ENCODE measurements at places on chromosomes 12 and 14.
A peak's percentile ranks its signal among the peaks of the same experiment; 100 is the strongest.

GRCh38 chr12:19988001-19988400 lies 380.3 kb upstream of the PDE3A start:
- no peak for DNase-seq

DNA sequence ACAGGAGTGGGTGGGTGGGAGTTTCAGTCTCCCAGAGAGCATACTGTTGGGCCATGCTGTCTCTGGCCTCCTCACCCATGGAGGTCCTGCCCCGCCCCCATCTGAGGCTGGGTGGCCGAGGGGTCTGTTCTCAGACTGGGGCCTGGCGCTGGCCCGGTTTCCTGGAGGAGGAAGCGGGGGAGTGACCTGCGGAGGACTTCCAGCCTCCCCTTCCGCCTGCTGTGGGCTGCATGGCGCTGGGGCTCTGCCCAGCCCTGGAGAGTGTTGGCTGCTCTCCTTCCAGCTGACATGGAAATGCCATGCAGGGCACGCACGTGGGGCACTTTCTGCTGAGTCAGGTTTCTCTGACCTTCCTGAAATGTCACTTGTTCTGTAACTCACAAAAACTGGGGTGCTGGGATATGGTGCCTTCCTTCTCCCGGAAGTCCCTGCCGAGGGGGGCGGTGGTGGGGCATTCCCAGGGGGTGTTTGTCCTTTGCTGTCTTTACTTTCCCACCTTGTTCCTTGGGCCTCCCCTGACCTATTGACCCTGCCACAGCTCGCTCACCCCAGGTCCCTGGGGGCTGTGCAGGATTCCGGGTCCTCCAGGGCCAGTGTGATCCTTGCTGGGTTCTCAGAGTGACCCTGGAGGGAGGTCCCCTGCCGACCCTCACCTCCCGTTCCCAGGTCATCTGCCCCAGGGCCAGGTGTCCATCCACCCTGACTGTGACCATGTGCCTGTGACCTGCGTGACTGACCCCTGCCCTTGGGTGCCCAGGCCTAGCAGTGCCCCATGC lies 23.6 kb downstream of the PACS2 start:
- peak; percentile 33 for DNase-seq

- DNase-seq: no peak
Observed at GRCh38 chr12:31999692-32000091, 40.5 kb downstream of the RESF1 start.

GRCh38 chr12:68340404-68341270 lies 8.5 kb upstream of the MDM1 start:
- no peak for DNase-seq

DNA sequence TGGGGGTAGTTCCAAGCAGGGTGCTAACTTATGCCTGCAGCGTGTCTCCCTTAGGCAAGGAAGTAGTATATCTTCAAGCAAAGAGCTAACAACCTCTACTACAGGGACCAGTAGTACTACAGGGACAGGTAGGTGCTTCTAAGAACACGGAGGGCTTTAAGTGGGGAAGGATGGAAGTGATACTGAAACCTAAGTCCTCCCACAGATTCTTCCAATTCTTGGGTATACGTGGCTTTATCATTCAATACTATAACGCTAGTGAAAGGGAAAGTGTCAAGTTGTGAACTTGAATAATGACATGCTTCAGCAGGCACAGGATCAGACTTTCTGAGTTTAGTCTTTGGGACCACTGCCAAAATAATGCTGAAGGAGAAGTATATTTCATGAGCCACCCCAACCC lies 241.7 kb downstream of the CEP128 start:
- no peak for DNase-seq

- no peak for DNase-seq
Observed at GRCh38 chr14:24042746-24043145, 9.1 kb upstream of the CARMIL3 start.

GRCh38 chr14:40393143-40393542 lies 960.9 kb upstream of the FBXO33 start:
- no peak for DNase-seq

GRCh38 chr12:57119294-57120085 lies 8.3 kb upstream of the STAT6 start:
- DNase-seq: no peak

GRCh38 chr14:60327447-60328331 lies 78.7 kb downstream of the PPM1A start:
- no peak for DNase-seq

GRCh38 chr14:72904840-72905561 lies 11.1 kb upstream of the DPF3 start:
- DNase-seq: peak; percentile 34

GRCh38 chr12:98388126-98388525 lies 127.3 kb upstream of the TMPO start:
- no peak for DNase-seq

GRCh38 chr12:96501133-96501761 lies 11.9 kb downstream of the CFAP54 start:
- no peak for DNase-seq

DNA sequence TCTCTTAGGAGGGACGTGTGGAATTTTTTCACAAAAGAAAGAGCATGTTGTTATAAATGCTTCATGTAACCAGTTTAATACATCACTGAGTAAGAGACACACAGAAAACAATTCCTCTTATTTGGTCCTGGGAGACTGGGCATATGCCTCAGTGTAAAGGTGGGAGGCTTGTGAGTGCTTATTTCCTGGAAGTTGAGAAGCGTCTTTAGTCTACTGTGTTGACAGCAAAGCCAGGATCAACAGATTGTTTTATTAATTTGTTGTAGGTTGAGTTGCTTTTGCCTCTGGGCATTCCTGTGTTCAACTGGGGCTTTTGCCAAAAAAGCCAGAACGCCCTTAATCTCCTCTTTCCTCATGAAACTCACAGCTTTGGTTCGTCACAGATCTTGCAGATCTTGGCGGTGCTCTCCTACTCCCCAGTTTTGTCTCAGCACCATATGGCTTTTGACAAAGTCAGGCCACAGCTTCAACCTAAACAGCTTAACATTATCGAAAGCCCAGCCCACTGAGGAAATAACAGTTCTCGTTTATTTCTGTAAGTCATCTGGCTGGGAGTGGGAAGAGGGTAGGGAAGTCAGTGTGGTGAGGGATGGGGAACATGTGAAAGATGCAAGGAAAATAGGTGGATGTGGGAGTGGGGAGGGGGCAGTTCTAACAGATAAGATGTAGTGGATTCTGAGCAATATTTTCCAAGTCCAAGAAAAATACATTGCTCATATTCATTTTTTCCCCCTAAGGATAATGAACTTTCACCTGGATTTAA lies 227.2 kb downstream of the DACT1 start:
- no peak for DNase-seq

DNA sequence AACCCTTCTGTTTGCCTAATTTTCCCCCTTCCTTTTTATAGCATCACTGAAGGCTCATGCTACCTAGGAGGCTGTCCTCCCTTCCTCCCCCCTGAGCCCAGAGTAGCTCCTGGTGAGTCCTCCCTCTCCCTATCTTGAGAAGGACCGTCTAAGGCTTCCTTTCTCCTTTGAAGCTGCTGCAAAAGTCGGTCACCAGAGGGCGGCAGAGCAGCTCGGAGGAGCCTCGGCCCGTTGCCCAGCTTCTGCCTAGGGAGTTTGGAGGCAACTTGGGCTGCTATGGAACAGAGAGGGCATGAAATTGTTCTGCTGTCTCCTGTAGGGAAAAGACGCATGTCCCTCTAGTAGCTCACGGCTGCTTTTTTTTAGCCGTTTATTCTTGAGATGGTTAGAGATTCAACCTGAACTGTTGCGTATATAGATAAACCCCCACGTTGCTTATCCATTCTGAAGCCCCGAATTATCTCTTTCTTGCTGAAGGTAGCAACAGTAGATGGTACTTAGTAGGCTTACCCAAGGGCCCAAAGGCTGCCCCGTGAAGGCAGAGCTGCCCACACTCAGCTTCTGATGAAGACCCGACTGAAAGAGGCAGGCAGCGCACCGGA lies 5.7 kb downstream of the WNT5B start:
- no peak for DNase-seq

- peak; percentile 15 for DNase-seq
Observed at GRCh38 chr12:123055281-123055766, 74.8 kb downstream of the ARL6IP4 start.

DNA sequence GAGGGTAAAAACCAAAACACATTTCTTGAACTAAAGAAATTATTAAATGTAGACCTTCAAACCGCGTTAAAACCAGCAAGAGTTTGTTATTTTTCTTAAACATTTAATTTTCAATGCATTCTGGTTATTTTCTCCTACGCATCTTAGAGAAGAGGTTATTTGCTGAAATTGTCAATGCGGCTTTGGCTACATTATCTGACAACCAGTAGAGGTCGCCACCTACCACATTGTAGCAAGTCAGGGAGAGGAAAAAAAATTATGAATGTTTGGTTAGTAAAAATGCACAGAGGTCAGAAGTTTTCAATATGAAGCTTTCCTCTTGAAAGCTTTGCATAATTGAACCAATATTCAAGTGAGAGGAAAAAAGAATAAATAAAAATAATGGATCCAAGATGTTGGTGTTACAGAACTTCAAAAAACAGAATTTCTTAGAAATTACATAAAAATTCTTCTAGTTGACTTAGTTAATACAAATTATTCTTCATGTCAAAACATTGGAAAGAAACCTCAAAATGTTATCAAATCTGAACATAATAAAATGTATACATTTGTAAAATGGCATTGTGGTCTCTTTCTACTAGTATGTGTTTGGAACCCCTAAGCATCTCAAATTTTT lies 159.4 kb upstream of the TMTC2 start:
- peak; percentile 26 for DNase-seq

DNA sequence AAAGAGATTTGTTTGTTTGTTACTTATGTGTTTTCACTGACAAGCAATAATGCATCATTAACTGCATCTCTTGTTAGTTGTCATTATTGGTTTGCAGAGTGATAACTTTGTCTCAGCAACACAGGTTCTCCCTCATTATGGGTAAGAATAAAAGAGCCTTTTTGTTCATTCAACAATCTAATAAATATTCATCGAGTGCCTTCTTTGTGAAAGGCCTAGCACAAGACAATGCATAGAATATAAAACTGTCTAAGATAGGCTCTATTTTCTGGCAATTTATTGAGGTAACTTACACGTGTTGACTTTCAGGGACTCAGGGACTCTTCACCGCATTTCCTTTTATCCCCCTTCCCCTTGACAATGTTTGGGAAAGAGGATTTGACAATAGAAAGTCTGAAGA lies 95.5 kb upstream of the KRR1 start:
- DNase-seq: no peak

- no peak for DNase-seq
Observed at GRCh38 chr12:95956557-95957145, 13.5 kb downstream of the AMDHD1 start.

- DNase-seq: no peak
Observed at GRCh38 chr12:68324531-68324930, 7.6 kb downstream of the MDM1 start.

DNA sequence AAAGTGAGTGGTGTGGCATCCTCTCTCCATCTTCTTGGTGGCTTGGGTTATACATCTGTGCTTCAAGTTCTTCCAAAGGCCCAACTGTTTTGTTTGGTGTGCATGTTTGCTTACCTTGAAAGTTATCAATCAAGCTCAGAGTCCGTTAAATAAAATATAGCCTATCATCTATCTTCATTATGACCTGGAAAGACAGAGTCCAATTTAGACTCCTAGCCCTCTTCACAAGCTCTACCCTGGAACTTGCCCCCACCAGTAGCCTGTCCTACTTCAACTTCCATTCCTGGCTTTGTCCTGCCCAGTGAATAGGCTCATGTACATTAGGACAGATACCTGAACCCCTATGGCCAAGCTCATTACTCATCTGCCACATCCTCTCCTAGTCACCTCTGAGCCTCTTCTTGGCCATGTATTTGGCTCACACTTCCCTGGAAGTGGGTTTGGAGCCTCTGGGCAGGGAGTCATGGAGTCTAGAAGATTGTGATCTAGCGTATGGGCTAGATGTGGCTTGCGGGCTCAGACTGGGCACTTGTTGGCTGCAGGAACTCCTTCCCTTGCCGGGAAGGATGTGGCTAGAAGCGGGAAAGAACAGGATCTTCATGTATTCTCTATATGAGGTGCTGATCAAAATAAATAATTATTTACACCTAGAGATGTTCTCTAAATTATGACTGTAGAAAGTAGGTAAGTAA lies 6.4 kb upstream of the SSTR1 start:
- DNase-seq: no peak

GRCh38 chr12:132649226-132649945 lies 30.8 kb downstream of the P2RX2 start:
- DNase-seq: no peak

GRCh38 chr14:57060276-57060955 lies 208.3 kb downstream of the EXOC5 start:
- DNase-seq: no peak

DNA sequence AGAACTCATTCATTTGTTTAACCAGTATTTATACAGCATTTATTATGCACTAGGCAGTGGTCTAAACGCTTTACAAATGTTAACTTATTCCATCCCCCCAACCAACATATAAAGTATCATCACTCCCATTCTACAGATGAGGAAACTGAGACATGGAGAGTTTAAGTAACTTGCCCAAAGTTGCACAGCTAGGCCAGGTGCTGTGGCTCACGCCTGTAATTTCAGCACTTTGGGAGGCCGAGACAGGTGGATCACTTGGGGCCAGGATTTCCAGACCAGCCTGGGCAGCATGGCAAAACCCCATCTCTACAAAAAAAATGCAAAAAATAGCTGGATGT lies 37.9 kb downstream of the ZFP36L1 start:
- no peak for DNase-seq

- peak; percentile 95 for DNase-seq
Observed at GRCh38 chr12:121351820-121352681, at the start of gene ANAPC5. Gene ANAPC5 (minus strand): TSS chr12:121352411. CDS start chr12:121352340, 71 bp downstream.

DNA sequence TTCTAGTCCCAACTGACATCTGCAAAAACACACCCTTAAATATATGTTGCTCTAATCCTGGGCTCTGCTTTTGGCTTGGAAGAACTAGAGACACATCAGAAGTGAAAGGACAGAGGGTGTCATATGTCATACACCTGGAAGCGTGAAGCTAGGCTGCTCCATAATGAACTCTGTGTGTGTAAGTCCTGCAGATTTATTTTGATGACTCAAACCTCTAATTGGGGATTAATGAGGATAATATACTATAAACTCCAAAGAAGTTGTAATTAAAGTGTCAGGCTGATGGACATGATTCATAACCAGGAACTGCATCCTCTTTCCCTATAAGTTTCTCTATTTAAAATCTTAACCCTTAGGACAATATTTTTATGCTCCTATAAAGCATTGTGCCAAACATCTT lies 4.4 kb upstream of the KCNK10 start:
- DNase-seq: no peak

GRCh38 chr14:103206836-103207387 lies 83.7 kb downstream of the TNFAIP2 start:
- no peak for DNase-seq

- DNase-seq: no peak
Observed at GRCh38 chr12:2510045-2510444, 284.7 kb upstream of the FKBP4 start.

All from substantia nigra (tissue), 51 donors.